Activated CD4-positive, alpha-beta T cell treated with anti-CD3 and anti-CD28 coated beads, Interleukin-2, amount 50 U/mL, for 48 hours (primary cell): ENCODE measurements at places on chromosomes 1 and 21.

GRCh38 chr21:42254651-42255601, 36.0 kb downstream of the ABCG1 start:
- no peak for DNase-seq

DNA sequence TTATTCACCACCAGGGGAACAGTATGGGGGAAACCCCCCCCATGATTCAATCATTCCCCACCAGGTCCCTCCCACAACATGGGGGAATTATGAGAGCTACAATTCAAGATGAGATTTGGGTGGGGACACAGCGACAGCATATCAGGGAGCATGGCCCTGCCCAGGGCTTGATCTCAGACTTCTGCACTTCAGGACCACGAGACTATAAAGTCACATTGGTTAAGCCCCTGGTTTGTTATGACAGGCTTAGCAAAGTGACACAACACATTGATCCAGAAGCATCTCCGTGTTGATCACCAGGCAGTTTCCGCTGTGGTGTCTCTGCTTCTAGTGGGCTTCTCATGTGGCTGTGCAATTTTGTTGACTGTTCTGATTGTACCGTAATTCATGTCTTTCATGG, 312.7 kb upstream of the C1orf174 start:
- DNase-seq = no peak

DNA sequence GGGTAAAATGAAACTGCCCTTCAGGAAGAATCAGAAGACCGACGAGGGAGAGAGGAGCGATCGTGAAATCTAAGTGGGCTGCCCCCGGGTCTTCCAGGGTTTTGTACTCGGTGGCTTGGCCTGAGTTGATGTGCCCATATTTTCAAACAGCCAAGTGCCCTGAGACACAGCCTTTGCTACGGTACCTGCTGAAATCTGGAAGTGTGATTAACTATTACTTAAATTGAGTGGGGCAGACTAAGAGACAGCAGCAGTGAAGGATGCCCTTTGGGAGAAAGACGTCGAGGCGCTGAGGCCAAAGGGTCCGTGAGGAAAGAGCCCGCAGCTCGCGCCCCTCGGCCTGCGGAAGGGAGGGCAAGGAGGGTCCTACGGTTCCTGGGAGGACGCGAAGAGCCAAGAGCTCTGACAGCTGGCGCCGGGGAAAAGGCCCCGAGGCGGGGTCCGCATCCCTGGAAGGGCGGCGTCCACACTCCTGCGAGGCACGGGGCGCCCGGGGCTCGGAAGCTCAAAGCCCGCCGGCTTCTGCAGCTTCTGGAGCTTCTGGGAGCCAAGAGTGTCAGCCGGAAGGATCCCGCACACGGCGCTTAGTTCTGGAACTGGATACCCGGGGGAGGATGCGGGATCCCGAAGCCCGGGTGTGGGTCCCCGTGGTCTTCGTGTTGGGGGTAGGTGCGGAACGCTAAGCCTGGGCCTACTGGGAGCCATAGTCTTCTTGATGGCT, 15.4 kb upstream of the RNU1-4 start:
- no peak for DNase-seq

- no peak for DNase-seq
These were observed 12.3 kb upstream of the JAM2 start for GRCh38 chr21:25626757-25627156.

DNA sequence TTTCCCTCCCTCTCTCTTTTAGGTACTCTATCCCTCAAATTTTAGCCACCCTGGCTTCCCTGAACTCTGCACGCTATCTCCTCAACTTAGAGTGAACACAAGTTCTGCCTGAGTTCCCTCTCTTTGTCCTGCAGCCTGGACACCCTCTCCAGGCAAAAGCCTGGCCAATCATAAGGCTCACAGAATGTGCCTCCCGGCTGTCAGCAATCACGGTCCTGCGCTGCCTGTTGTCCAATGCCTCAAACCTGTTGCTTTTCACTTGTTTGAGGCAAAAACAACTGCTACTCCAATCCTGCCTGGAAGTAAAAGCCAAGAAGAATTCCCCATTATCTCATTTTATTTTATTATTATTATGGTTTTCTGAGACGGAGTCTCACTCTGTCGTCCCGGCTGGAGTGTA, 66.1 kb downstream of the LGR6 start:
- DNase-seq = no peak

- DNase-seq = no peak
These were observed 35.7 kb downstream of the WNT3A start for GRCh38 chr1:228042508-228042907.

GRCh38 chr21:44858791-44859190, 14.7 kb downstream of the PTTG1IP start:
- no peak for DNase-seq

DNA sequence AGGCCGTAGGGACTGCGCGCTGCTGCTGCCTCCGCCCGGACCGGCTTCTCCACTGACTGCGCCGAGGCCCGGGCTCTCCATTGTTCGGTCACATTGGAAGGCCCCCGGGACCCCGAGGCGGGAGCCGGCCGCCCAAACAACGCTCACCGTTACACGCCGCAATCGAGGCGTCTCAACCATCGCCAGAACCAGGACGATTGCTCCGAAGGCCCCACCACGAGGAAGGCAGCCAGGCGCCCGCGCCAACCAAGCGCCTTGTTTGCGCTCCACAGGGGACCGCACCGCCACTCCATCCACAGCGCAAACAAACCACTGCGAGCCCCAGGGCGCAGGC, 595 bp downstream of the GLUL start:
- DNase-seq = no peak

DNA sequence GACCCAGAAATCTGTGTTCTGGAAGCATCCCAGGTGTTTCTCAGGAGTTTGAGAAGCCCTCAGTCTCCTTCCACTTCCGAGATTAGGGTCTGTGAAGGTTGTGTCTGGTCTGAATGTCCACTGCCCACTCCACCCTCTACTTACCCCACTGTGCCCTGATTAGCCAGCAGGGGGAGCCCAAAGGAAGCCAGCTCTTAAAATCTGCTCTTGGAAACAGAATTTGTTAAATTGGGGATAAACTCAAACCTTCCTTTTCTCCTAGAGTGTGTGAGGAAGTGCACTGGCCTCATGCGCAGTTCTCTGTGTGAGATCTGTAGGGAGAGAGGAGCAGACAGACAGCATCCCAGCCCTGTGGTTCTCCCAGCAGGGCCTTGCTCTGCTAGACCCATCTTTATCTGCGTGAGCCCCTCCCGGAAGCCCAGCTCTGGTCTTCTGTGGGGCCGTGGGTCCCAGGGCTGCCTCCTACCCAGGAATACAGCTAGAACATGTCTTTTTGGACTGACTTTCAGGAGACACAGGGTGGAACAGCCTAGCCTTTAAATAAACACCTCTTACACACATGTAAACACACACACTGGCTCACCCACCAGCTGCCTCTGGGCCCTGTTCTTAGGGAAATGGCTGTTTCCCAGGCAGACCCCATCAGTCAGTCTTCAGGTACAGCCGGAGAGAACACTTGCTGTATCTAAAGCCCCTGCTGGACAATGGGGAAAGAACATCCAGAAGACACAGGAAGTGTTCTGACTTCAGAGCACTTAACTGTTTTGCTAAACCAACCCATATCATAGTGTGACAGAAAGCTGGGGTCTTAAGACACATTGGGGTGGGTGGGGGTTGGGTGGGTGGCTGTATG, 52.2 kb downstream of the SMYD2 start:
- peak; percentile 56 for DNase-seq

DNA sequence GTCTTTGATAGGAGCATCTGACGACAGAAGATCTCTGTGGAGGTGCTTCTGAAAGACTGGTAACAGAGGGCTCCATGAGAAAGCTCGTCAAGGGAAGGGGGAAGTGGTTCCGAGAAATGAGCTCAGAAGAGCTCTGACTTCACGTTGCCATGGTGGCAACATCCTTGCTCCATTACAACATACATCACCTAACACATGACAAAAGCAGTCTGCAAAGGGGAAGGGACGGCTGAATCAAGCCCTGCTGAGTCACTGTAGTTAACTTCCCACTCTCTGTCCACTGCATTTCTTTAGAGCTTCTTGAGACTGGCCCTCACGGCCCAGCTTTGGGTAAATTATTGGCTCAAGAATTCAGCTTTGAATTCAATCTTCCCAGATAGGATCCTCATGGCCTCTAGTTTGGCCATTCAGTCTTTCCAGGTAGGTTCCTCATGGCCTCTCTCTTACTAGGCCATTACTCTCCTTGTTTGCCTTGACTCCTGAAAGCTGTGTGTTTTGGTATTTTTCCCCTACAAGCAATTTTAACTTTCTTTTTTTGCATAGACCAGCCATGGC, 88.0 kb upstream of the ZNF648 start:
- no peak for DNase-seq

DNA sequence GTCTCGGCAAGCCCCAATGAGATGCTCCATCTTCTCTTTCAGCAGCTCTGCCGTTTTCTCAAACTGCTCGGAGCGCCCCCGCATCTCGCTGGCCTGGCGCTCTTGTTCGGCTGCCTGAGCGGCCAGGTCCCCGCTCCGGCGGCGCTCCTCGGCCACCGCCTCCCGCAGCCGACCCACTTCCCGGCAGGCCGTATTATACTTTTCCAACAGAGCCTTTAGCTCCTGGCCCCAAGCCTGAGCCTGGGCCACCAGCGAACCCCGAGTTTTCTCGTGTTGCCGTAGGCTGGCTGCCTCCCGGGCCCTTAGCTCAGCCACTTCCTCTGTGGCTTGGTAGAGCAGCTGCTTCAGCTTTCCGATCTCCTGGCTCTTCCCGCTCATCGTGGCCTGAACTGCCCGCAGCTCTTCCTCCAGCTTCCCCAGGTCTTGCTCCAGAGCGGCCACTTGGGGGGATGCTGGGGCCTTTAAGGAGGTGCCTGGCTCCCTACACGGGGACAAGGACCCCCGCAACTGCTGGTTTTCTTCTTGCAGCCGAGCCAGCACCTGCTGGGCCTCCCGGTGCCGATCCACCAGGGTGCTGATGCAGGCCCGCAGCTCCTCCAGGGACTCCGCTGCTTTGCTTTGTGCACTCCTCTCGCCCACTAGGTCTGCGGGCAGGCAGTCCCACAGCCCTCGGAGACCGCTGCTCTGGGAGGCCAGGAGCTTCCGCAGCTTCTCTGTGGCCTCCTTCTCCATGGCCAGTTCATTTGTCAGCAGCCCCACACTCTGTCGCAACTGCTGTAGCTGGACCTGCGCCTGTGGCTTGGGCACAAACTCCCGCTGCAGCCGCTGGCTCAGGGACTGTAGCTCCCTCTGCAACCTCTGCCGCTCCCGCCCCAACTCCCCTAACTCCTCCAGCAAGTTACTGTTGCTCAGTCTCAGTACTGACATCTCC, 13.4 kb upstream of the PIAS3 start:
- DNase-seq = peak; percentile 55

DNA sequence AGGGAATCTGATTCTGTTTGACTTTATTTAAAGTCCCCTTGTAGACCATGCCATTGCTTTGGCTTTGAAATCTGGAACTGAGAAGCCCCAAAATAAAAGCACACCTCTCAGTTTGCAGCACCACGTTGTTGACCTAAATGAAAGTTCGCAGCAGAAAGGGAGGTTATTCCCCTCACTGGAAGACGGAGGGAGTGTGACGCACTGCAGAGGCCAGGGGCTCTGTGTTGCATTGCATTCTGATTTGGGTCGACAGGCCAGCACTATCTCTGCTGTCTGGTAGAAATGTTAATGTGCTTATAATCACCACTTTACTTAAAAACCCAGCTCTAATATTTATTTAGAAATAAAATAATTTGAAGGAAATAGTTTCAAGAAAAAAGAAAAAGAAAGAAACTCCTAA, 675.2 kb upstream of the NR5A2 start:
- DNase-seq = no peak

- DNase-seq = no peak
These were observed 7.3 kb downstream of the KIAA2013 start for GRCh38 chr1:11918799-11919519.

DNA sequence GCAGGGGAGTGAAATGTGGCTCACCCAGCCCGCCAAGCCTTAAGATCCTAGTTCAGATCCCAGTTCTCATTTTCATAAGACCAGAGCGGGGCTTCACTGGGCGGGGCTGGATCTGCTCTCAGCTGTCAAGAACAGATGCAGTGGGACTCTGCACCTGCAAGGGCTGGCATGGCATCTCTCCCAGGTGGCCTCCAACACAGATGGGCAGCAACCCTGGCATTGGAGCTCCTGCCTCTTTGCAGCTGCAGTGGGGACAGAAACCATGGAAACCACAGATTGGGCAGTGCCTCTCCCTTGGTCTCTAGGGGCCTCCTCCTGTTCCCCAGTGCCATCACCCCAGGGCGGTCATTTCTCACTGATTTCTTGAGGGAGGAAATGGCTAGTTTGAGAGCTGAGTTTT, 267.7 kb downstream of the PRDM2 start:
- DNase-seq = no peak

GRCh38 chr1:33725037-33725436, 138.8 kb upstream of the HMGB4 start:
- DNase-seq = no peak

DNA sequence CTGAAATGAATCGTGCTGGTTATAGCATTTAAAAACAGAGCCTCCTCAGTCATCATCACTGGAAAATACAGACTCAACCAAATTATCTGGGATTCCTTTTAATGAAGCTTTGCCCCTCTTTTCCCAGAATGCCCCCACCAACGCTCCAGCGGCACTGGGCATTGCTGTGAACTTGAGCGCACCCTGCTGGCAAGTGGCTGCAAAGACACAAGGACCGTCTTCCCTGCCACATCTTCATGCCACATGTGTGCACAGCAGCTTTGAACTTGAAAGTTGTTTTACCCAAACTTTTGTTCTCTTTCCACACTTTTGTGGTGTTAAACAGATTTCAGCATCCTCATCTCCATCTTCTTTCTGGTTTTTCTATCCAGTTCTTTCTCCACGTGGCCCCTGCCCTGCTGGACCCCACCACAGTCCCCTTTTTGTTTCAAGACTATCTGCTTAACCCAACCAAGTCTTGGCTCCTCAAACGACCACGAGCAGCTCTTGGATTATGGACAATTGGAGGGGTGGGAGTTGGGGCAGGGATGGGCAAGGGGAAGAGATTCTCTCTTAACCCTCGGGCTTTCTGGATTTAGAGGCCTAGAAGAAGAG, 12.8 kb upstream of the LMX1A start:
- DNase-seq = peak; percentile 62

GRCh38 chr1:168081373-168082007, 55.2 kb downstream of the GPR161 start:
- no peak for DNase-seq

DNA sequence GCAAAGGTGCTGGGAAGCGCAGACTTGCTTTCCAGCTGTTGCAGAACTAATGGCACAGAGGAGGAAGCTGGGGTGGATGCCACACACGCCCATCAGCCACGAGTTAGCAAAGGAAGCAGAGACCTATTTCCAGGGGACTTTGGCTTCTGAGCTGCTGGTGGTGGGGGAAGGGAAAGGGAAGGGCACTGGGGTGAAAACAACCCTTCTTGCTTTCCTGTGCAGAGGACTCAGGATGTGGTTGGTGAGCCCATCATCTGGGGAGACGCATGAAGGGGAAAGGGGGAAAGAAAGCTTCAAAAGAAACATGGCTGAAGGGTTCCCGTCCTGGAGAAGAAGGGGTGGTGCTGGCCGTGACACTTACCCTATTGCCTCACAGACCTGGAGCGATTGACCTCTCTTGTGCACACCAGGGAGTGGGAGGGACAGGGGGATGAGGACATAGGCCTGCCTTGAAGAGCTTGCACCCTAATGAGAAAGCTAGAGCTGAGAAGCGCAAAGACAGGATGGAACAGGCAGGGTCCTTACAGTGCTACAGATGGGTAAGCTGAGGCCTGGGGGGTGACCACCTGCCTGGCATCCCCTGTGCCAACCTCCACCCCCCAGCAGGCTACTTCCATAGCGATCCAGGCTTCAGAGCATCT, 140.8 kb upstream of the RAB4A start:
- DNase-seq = peak; percentile 4

- DNase-seq = no peak
These were observed 43.7 kb upstream of the COL6A1 start for GRCh38 chr21:45937721-45938452.

- DNase-seq = no peak
These were observed 14.6 kb downstream of the CHIT1 start for GRCh38 chr1:203214871-203215270.
